ENCODE measurements at places on chromosomes 7 and 10.

GRCh38 chr10:6409971-6410643 is 170.0 kb downstream of the PRKCQ start:
- DNase-seq = peak; percentile 89

GRCh38 chr10:64344211-64344610 is 823.0 kb downstream of the REEP3 start:
- no peak for DNase-seq

GRCh38 chr10:48693206-48693605 is 8.5 kb downstream of the WDFY4 start:
- no peak for DNase-seq

- no peak for DNase-seq
These were observed 50.1 kb downstream of the NOD1 start for GRCh38 chr7:30428246-30429155.

- DNase-seq = no peak
These were observed 52.6 kb downstream of the CAV1 start for GRCh38 chr7:116577320-116577871.

- no peak for DNase-seq
These were observed 21.3 kb upstream of the CPXM2 start for GRCh38 chr10:123912871-123913270.

DNA sequence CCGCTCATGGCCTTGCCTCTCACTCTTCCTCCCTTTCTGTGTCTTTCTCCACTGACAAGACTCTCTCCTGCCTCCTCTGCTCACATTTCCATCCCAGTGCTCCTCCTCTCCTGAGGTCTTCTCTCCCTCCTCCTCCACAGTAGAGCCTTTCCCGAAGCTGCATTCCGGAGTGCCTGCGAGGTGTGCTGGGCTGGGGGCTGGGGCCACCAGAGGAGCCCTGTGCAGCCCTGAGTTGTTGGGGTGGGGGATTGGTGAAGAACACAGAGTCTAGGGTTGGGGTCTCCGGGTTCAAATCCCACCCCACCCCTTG is 76.4 kb downstream of the ZMIZ1 start:
- DNase-seq = no peak

DNA sequence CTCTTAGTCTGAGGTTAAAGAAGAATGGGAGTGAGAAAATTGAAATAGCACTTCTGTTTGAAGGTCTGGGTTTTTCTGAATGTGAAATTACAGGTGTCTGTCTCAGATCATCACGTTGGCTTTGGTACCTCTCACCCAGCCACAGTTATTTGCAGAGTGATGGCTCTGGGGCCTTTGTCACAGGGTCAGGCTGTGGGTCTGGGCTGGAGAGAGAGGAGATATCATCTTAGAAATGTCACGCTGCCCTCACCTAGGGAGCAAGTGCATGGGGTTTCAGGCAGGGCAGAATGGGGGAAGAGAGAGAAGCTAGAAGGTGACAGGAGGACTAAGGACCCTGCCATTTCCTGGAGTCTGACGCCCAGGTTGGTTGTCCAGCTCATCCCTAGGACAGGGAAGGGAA is 127.2 kb downstream of the CFAP58 start:
- no peak for DNase-seq

DNA sequence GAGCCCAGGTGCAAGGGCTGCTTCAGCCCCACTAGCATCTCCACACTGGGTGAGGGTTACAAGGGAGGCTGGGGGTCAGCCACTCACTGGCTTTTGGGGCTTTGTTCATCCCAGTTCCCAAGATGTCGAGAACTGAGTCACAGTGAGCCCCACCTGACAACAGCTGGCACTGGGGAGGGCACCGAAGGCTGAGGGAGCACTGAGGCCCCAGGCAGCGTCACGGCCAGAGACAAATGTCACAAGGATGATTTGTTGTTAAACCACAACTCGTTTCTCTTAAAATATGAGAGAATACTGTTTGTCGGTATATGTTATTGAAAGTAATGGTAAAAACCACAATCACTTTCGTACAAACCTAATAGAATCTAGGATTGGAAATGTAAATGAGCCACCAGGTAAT is 219.9 kb downstream of the CELF2 start:
- no peak for DNase-seq

- DNase-seq = no peak
These were observed 1.2 kb upstream of the CHPF2 start for GRCh38 chr7:151231080-151231479.

DNA sequence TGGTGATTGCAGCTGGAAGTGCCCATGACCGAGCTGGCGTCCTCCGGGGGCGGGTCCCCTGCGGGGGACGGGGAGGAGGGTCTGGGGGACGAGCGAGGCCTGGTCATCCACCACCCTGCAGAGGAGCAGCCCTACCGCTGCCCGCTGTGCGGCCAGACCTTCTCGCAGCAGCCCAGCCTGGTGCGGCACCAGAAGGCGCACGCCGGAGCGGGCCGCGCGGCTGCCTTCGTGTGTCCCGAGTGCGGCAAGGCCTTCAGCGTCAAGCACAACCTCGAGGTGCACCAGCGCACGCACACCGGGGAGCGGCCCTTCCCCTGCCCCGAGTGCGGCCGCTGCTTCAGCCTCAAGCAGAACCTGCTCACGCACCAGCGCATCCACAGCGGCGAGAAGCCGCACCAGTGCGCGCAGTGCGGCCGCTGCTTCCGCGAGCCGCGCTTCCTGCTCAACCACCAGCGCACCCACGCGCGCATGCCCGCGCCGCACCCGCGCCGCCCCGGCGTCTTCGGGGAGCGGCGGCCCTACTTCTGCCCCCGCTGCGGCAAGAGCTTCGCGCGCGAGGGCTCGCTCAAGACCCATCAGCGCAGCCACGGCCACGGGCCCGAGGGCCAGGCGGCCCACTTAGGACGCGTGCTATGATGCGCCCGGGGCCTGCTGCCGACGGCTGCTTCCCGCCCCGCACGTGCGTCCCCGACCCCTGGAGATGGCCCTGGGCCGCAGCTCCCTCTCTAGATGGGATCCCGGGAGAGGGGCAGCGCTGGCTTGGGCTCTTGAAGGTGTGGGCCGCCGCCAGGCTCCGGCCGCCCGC is 28.7 kb downstream of the ZNF775 start:
- no peak for DNase-seq

GRCh38 chr10:133235932-133236331 is 1.7 kb upstream of the VENTX start:
- DNase-seq = no peak

GRCh38 chr7:148222721-148223120 is 367.8 kb upstream of the C7orf33 start:
- no peak for DNase-seq

Data from fibroblast of villous mesenchyme (primary cell).